ENCODE measurements at places on chromosomes 4 and X. TPM values are rescaled to one million over a fixed set of nuclear protein-coding genes. Genes with fewer than 3 reads are reported as not detected.

GRCh38 chr4:153063490-153063889, 127.4 kb downstream of the FHDC1 start:
- no peaks in the 10 kb centered on the region for H3K27me3 ChIP-seq
- no peaks in the 10 kb centered on the region for H3K36me3 ChIP-seq
- H3K4me3 ChIP-seq = no peak overlapping the region
- no peak overlapping the region for H3K27ac ChIP-seq
- no peaks in the 10 kb centered on the region for H3K4me1 ChIP-seq
- no peak for DNase-seq

- peaks cover 6% of the 10 kb centered on the region for H3K36me3 ChIP-seq
- H3K4me1 ChIP-seq = 0 out of 2 replicates have a peak, but pooled peaks cover 6% of the 10 kb centered on the region
- peak overlapping the region; percentile 89 for H3K4me3 ChIP-seq
- DNase-seq = peak; percentile 76
- no peaks in the 10 kb centered on the region for H3K27me3 ChIP-seq
Measured at GRCh38 chr4:89837385-89837992, 528 bp upstream of the SNCA start.

DNA sequence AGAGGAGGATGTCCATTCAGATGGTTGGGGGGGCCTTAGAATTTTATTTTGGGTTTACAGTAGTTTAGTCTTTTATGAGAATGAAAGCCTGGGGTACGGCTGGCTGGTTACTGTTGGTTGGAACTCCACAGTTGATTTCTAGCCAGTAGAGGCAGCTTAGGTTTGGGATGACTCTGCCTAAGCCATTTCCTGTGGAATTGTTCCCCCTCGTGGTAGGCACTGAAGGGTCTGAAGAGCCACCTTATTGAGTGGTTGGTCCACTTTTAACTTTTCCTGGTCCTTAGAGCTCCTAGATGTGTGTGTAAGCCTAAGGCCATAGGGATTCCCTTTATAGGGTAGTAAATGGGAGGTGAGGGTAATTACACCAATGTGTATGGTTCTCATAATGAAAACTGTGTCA, 19.7 kb downstream of the SPIN3 start:
- H3K27ac ChIP-seq = no peak overlapping the region
- H3K4me1 ChIP-seq = no peaks in the 10 kb centered on the region
- no peak overlapping the region for H3K4me3 ChIP-seq
- DNase-seq = no peak
- H3K27me3 ChIP-seq = no peaks in the 10 kb centered on the region

DNA sequence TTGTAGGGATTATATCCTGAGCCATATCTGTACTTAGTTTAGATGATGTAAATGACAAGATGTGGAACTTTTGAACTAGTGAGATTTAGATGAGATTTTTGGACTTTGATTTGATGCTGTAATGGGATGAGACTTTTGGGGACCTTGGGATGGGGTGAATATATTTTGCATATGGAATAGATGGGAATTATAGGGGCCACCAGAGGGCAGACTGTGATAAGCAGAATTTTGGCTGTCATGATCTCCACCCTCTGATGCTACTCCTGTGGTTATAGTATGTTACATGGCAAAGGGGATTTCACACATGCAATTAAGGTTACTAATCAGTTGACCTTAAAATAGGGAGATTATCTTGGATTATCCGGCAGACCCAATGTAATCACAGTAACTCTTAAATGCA, 214.0 kb upstream of the NHS start:
- no peak for DNase-seq
- H3K27me3 ChIP-seq = no peaks in the 10 kb centered on the region
- H3K4me3 ChIP-seq = no peak overlapping the region
- H3K36me3 ChIP-seq = no peaks in the 10 kb centered on the region

- no peaks in the 10 kb centered on the region for H3K27me3 ChIP-seq
- no peak overlapping the region for H3K27ac ChIP-seq
- peaks cover 8% of the 10 kb centered on the region for H3K4me1 ChIP-seq
- no peak for DNase-seq
- peak overlapping the region; percentile 78 for H3K4me3 ChIP-seq
Measured at GRCh38 chr4:41215969-41216293, 1.6 kb upstream of the APBB2 start.

DNA sequence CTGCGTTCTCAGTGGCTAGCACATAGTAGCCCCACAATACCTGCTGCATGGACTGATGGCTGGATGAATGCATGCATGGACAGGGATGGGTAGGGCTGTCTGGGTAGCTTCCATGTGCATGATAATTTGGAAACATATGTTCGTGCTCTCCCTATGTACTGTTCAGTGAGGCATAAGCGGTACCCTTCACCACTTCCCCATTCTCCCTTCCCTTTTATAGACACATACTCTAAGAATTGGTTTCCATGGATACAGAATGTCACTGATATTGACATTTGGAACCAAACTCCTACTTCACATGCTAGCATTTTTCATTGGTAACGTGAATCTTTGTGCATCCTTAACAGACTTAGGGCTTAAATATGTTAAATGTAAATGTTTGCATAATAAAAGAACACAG, 20.4 kb downstream of the USP46 start:
- DNase-seq = no peak
- no peaks in the 10 kb centered on the region for H3K27me3 ChIP-seq
- H3K36me3 ChIP-seq = 0 out of 2 replicates have a peak, but pooled peaks cover 6% of the 10 kb centered on the region
- H3K4me1 ChIP-seq = peaks cover 3% of the 10 kb centered on the region
- H3K4me3 ChIP-seq = no peak overlapping the region

GRCh38 chr4:182869697-182870096, 47.5 kb downstream of the DCTD start:
- no peak overlapping the region for H3K4me3 ChIP-seq
- H3K27ac ChIP-seq = no peak overlapping the region
- DNase-seq = no peak
- H3K4me1 ChIP-seq = no peaks in the 10 kb centered on the region
- no peaks in the 10 kb centered on the region for H3K36me3 ChIP-seq

GRCh38 chr4:158912806-158913205, 144.0 kb downstream of the FNIP2 start:
- no peak overlapping the region for H3K4me3 ChIP-seq
- DNase-seq = no peak
- H3K4me1 ChIP-seq = no peaks in the 10 kb centered on the region
- H3K27me3 ChIP-seq = no peaks in the 10 kb centered on the region

GRCh38 chr4:132076829-132077228, 1072.3 kb upstream of the PCDH10 start:
- no peaks in the 10 kb centered on the region for H3K27me3 ChIP-seq
- H3K4me3 ChIP-seq = no peak overlapping the region
- no peak overlapping the region for H3K27ac ChIP-seq
- no peaks in the 10 kb centered on the region for H3K4me1 ChIP-seq

DNA sequence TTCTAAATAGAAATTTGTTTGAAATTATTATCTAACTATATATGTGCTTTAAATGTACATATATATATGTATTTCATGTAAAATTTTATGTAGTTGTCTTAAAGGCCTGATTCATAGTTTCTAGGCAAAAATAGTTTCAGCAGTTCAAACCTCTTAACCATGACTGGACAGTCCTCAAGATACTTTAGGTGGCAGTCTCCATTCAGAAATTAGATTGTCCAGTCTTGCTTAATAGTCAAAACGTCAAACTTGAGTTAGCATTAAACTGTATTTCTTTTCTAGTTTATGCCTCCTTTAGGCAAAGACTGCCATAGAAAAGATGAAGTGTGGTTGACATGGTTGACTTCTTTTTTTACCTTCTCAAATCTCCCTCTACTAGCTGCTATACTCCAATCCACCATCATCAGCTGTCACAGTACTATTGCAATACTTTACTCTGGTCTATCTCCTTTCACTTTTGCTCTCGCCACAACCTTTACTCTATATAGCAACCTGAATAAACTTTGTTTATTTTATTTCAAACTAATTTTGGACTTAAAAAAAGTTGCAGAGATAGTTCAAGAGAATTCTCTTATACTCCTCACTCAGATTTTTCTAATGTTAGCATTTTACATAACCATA, 395.6 kb upstream of the DIPK2B start:
- H3K27me3 ChIP-seq = no peaks in the 10 kb centered on the region
- no peaks in the 10 kb centered on the region for H3K4me1 ChIP-seq
- no peaks in the 10 kb centered on the region for H3K36me3 ChIP-seq
- no peak overlapping the region for H3K4me3 ChIP-seq

GRCh38 chr4:70778888-70779422, 57.2 kb downstream of the RUFY3 start:
- no peaks in the 10 kb centered on the region for H3K27me3 ChIP-seq
- no peak overlapping the region for H3K27ac ChIP-seq
- no peaks in the 10 kb centered on the region for H3K4me1 ChIP-seq
- H3K4me3 ChIP-seq = no peak overlapping the region
- peaks cover 46% of the 10 kb centered on the region for H3K36me3 ChIP-seq

DNA sequence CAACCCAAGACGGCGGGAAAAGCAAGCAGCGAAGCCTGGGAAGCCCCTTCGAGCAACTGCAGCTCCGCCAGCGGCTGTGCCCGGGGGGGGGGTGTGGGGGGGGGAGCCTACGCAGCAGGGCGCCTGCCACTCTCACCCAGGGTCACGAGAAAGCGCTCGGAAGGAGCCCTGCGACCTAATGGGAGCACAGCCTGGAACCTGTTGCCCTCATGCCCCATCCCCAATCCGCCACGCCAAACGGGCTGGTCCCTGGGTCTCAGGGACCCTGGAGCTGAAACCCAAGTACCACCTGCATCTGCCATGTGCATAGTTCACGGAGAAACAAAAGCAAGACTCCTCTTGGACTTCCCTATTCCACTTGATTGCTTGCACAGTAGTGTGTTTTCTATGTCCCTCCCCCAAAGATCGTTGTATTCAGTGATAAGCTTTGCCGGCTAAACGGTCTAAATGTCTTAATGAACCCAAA, 359 bp upstream of the GAB3 start:
- no peak overlapping the region for H3K4me3 ChIP-seq
- no peaks in the 10 kb centered on the region for H3K4me1 ChIP-seq
- no peaks in the 10 kb centered on the region for H3K27me3 ChIP-seq
- no peak for DNase-seq
- no peaks in the 10 kb centered on the region for H3K36me3 ChIP-seq

GRCh38 chrX:2582667-2583066, 81.9 kb upstream of the DHRSX start:
- no peak for DNase-seq
- H3K27me3 ChIP-seq = no peaks in the 10 kb centered on the region
- H3K4me3 ChIP-seq = no peak overlapping the region
- H3K4me1 ChIP-seq = no peaks in the 10 kb centered on the region
- no peaks in the 10 kb centered on the region for H3K36me3 ChIP-seq

DNA sequence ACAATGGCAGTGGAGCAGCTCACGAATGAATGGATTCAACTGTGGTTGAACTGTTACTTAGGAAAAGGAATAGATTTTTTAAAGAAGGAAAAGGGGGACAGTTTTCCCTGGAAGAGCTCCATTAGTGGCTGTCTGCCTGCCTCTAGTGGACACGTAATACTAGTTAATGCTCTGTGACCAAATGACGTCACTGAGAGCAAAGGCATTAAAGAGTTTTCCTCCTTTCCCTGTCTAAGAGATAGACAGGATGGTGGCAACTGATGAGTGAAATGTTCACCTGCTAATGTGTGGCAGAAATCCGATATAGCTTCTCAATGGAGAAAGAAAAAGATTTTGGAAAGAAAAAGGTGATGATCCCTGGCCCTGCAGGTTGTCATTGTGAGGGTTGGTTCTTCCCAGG, 52.3 kb upstream of the SCML1 start:
- peak; percentile 16 for DNase-seq
- 0 out of 2 replicates have a peak, but pooled peaks cover 2% of the 10 kb centered on the region for H3K4me1 ChIP-seq
- no peaks in the 10 kb centered on the region for H3K27me3 ChIP-seq
- H3K27ac ChIP-seq = no peak overlapping the region
- H3K36me3 ChIP-seq = no peaks in the 10 kb centered on the region
- no peak overlapping the region for H3K4me3 ChIP-seq

GRCh38 chr4:2824836-2825381, 18.7 kb upstream of the ADD1 start:
- H3K4me3 ChIP-seq = no peak overlapping the region
- no peaks in the 10 kb centered on the region for H3K27me3 ChIP-seq
- H3K4me1 ChIP-seq = no peaks in the 10 kb centered on the region

DNA sequence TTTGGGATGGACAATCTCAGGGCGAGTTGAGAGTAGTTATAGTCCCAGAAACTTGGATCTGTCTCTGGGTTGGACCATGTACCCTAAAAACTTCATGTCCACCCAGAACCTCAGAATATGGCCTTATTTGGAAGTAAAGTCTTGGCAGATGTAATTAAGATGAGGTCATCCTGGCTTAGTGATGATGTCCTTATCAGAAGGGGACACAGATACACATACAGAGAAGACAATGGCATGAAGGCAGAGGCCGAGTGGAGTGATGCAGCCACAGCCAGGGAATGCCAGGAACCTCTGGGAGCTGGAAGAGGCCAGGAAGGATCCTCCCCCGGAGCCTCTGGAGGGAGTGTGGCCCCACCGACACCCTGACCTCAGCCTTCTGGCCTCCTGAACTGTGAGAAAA, 61.2 kb upstream of the STX18 start:
- H3K27me3 ChIP-seq = no peaks in the 10 kb centered on the region
- no peak for DNase-seq
- H3K27ac ChIP-seq = no peak overlapping the region
- H3K36me3 ChIP-seq = no peaks in the 10 kb centered on the region
- H3K4me1 ChIP-seq = no peaks in the 10 kb centered on the region

DNA sequence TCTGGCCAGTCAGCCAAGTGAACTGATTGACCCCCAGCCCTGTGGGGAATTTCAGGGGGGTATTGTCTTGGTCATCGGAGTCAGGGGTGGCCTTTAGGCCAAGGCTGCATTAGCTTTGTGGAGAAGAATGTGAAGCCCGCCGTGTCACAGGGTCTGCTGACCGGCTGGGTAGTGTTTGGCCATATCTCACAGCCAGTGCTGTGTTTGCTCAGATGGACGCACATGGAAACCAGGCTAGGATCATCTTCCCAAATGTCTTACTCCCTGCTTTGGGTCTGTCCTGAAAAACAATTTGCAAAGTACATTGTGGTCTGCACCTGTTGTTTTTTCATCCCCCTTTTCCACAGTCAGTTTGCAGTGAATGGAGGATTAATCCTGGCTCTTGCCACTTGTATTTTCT, 13.0 kb downstream of the TMEM164 start:
- H3K27ac ChIP-seq = peak overlapping the region; percentile 81
- DNase-seq = peak; percentile 80
- peaks cover 32% of the 10 kb centered on the region for H3K4me1 ChIP-seq
- no peaks in the 10 kb centered on the region for H3K27me3 ChIP-seq
- H3K36me3 ChIP-seq = peaks cover 2% of the 10 kb centered on the region

GRCh38 chr4:126086041-126086440, 771.3 kb downstream of the FAT4 start:
- H3K27me3 ChIP-seq = no peaks in the 10 kb centered on the region
- no peaks in the 10 kb centered on the region for H3K36me3 ChIP-seq
- no peak for DNase-seq
- no peak overlapping the region for H3K27ac ChIP-seq
- no peaks in the 10 kb centered on the region for H3K4me1 ChIP-seq

DNA sequence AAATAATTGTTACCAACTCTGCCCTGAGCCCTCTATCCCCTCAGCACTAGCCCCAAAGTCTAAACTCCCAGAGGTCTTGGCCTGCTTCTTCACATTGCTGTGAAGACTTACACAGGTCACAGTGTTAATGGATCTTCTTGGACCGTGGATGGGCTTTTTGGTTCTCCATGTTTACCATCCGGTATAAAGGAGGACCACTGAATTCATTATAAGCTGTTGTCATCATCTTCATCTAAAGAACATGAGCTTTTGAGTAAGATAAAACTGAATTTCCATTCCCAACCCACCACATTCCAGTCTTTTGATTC, 8.5 kb downstream of the NUDT11 start:
- no peaks in the 10 kb centered on the region for H3K36me3 ChIP-seq
- no peak overlapping the region for H3K4me3 ChIP-seq
- H3K27me3 ChIP-seq = no peaks in the 10 kb centered on the region
- peaks cover 11% of the 10 kb centered on the region for H3K4me1 ChIP-seq

GRCh38 chr4:186669159-186669731, 54.4 kb downstream of the FAT1 start:
- DNase-seq = peak; percentile 19
- H3K27ac ChIP-seq = no peak overlapping the region
- H3K4me3 ChIP-seq = no peak overlapping the region
- H3K4me1 ChIP-seq = peaks cover 15% of the 10 kb centered on the region

Gene INTU
- total RNA-seq = 2.6 TPM

Gene SLC7A11
- total RNA-seq = 2.1 TPM

Gene CLGN
- total RNA-seq = 4.2 TPM

Gene SMS
- 183 TPM for total RNA-seq

Data from SJCRH30 (cell line).